ENCODE measurements at places on chromosomes 6 and 20. TPM values are rescaled to one million over a fixed set of nuclear protein-coding genes. Genes with fewer than 3 reads are reported as not detected.

Gene FOXA2
- polyA plus RNA-seq, result not detected

Gene PCK1
- polyA plus RNA-seq, result not detected

Gene KHDC1L
- polyA plus RNA-seq, result not detected

Gene RBM24
- 3.5 TPM for polyA plus RNA-seq

Gene TUBE1
- 39.0 TPM for polyA plus RNA-seq

Measured in GM23248 (cell line).